ENCODE measurements at places on chromosomes 16 and 17.

GRCh38 chr17:10435096-10435495 lies 13.3 kb upstream of the MYH8 start:
- DNase-seq: no peak

GRCh38 chr17:76492123-76492988 lies 8.9 kb downstream of the RHBDF2 start:
- DNase-seq: no peak

DNA sequence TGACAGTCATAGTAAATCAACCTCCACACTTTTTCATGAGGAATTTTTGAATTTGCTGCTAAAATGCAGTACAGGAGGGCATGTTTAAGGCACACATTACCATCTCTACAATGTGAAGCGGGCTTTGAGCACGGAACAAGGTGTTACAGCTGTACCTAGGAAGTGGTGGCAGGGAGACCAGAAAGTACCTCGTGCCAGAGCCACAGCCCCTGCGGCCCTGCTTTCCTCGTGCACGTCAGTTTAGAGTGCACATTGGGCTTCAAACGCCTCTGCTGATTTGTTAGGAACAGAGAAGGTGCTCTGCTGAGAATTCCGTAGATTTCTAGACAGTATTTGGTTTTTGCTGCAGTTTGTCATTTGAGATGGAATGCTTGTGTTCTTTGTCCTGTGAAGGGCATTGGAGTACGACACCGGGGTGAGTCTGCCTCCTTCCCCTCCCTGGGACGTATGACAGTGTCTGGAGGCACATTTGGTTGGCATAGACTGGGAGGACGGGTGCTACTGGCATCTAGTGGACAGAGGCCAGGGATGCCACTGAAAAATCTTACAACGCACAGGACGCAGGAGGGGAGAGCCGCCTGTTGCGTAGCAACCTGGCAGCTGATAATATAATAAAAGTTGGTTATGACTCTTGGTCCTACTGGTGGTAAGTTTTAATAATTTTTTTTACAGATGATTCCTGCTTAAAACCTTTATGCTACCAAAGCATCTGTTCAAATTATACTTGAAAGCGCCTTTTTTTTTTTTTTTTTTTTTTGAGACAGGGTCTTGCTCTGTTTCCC lies 9.1 kb downstream of the FOXK2 start:
- DNase-seq: peak; percentile 49

DNA sequence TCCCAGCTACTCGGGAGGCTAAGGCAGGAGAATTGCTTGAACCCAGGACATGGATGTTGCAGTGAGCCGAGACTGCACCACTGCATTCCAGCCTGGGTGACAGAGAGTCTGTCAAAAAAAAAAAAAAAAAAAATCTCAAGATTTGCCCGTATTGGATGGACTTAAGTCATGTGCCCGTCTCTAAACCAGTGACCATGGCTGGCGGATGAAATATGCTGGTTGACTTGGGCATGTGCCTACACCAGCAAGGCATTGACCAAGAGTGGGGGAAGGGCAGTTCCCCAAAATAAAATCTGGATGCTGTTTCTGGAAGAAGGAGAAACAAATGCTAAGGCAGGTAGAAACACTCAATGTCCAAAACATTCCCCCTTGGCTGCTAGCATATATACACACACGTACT lies 21.5 kb upstream of the COL1A1 start:
- no peak for DNase-seq

- no peak for DNase-seq
Observed at GRCh38 chr17:18224387-18225120, 881 bp upstream of the LLGL1 start.

- no peak for DNase-seq
Observed at GRCh38 chr17:68878226-68878885, 76.8 kb downstream of the ABCA8 start.

- DNase-seq: no peak
Observed at GRCh38 chr17:18124345-18125126, 16.0 kb downstream of the MYO15A start.

- peak; percentile 28 for DNase-seq
Observed at GRCh38 chr17:8746501-8747236, 2.0 kb upstream of the CCDC42 start.

DNA sequence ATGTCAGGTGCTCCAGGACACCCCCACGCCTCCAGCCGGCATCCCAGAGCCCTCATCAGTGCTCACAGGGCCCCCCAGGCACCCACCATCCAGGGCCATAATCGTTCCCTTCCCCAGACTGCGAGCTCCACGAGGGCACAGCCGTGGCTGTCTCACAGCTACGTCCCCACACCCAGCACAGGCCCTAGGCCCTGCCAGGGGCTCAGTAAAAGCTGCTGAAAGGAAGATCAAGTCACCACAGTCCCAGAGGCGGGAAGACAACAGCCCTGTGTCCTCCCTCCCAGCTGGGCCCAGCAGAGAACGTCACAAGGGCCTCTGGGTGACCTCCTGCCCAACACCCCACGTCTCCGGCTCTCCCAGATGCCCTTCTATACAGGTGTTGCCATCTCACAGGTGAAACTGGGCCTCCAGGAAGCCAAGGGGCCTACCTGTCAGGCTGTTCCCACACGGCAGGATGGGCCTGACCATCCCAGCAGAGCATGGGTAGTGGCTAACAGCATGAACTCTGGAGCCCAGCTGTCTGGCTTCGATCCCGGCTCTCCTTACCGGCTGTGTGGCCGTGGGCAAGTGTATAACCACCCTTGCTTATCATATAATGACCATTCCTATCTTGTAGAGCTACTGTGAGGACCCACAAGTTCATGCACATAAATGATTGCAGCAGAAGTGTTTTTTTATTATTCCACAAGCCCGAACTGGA lies 17.9 kb downstream of the ARL2BP start:
- no peak for DNase-seq

- DNase-seq: no peak
Observed at GRCh38 chr17:59764292-59764741, 56.9 kb downstream of the VMP1 start.

GRCh38 chr16:69106491-69107315 lies 1.2 kb downstream of the HAS3 start:
- peak; percentile 48 for DNase-seq
